CD8-positive, alpha-beta T cell (primary cell): ENCODE measurements at places on chromosomes 16 and 17.

DNA sequence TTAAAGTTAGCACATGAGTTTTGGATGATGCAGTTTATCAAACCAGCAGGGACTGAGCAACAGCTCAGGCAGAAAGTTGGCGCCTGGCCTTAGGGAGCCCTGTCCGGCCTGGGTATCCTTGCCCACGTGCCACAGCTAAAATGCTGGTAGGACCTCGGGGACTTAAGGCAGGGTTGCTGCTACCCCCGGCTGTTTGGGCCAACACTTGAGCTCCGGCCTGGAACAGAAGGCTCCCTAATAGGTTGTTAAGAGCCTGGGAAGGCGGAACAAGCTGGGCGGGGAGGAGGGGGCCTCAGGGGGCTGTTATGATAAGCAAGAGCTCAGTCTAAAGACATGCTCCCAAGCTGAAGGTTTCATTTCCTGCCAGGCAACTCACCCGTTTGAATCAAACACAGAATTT, 39.7 kb downstream of the CUEDC1 start:
- DNase-seq: no peak

GRCh38 chr16:15716694-15717447, 66.8 kb downstream of the NDE1 start:
- DNase-seq: no peak

GRCh38 chr17:41178843-41179616, 1.0 kb upstream of the KRTAP4-2 start:
- no peak for DNase-seq

DNA sequence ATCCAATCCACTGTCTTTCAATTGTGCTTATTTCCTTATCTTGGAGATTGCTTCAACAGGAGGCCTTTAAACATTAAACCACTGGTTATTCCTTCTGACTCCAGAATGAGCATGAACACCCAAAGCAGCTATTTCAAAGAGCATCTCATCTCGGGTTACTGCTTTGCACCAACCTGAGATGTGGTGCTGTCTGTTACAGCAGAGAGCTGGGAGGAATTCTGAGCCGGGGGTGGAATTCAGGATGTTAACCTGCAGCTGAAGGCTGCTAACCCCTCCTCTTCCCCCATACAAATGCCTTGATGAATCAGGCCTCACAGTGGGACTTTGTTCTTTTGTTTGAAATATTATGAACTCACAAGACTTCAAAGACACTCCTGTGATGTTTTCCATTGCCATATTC, 113.1 kb downstream of the SHISA9 start:
- DNase-seq: no peak

DNA sequence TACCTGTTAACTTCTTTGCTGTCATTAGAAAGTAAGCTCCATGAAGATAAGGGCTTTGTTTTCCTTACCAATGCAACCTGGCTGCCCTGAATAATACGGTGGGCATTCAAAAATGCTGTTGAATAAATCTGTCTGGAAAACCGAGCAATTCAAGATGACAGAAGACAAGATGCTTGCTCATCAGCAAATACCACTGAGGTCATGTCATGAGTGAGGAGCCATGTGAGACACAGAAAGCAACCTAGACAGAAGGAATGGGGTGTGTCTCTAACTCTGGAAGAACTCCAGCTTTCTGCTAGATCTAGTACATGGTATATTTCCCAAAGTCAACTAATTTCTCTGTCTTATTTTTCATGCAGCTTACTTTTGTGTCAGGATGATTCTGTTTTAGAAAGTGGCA, 64.2 kb downstream of the STH start:
- no peak for DNase-seq

DNA sequence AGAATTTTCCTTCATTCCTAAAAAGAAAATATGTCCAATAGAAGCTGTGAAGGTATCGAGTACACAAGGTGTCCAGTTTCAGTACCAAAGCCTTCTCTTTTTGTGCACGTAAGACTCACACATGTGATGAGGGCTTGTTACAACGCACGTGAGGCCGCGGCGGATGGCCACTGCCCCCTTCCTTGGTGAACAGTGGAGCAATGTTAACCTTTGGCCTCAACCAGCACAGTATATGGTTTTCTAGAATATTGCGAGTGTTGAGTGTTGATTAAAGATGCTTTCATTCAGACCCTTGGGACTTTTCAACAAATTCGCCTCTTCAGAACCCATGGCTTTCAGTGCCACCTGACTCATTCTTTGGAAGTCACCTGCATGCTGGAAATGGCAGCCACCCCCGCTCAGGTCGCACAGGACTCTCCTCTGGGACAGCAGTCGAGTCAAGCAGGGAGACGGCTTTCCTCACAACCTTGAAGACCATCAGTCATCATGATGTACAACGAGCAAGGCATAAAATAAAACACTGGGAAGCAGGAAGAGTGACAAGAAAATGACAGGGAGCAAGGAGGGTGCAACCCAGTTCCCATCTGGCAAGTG, 14.5 kb downstream of the MAP1LC3B start:
- no peak for DNase-seq

DNA sequence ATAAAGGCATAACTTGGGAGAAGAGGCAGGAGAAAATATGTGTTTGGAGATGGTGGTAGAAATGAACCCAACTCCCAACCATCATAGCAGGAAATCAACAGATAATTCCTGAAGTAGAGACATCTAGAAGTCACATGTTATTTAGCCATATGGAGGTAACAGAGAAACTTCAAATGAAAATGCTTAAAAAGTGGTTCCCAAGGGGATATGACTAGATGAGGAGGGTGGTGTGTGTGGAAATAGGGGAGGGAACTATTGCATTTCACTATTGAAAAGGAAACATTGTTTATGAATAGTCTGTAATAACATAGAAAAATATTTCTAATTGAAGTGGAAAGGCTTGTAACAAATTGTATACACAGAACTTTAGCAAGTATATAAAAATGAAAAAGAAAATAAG, 412.0 kb downstream of the SHISA9 start:
- DNase-seq: no peak

DNA sequence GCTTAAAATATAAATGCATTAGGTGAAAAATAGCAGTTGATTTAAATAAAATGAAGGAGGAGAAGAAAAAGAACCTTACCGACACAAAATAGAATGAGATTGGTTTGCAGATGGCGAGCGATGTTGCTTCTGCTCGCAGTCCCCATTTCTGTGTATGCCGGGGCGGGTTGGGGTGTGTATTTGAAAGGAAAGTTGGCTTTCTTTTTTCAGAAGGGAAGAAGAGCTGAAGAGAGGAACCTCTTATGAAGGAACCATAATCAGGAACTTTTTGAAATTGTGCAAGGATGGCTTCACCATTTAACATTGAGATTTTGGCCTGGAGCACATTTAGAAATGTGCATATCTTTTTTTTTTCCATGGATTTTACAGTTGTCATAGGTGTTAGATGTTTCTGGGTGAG, at the start of gene IGSF6:
IGSF6 (minus strand) TSS at position 156 of the 400 bp plus-strand sequence; CDS start at position 146, 10 bp downstream.
- DNase-seq: no peak

GRCh38 chr17:1060991-1061390, 64.1 kb downstream of the TIMM22 start:
- no peak for DNase-seq

DNA sequence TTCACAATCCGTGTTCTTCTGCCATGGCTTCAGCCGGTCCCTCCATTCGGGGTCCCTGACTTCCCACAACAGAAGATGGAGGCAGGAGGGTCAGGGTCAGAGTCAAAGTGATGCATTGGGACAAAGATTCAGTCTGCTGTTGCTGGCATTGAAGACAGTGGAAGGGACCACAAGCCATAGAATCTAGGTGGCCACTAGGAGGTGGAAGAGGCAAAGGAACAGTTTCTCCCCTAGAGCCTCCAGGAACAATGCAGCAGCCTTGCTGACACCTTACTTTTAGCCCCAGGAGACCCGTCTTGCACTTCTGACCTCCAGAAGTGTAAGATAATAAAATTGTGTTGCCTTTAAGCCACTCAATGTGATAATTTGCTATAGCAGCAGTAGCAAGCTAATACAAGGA, 55.9 kb downstream of the MFSD11 start:
- no peak for DNase-seq

- DNase-seq: no peak
Measured at GRCh38 chr16:9275377-9275776, 183.9 kb downstream of the HAPSTR1 start.

GRCh38 chr17:41538565-41538991, 10.5 kb upstream of the KRT19 start:
- no peak for DNase-seq

GRCh38 chr17:80889231-80890195, 102.1 kb upstream of the CHMP6 start:
- DNase-seq: peak; percentile 20

DNA sequence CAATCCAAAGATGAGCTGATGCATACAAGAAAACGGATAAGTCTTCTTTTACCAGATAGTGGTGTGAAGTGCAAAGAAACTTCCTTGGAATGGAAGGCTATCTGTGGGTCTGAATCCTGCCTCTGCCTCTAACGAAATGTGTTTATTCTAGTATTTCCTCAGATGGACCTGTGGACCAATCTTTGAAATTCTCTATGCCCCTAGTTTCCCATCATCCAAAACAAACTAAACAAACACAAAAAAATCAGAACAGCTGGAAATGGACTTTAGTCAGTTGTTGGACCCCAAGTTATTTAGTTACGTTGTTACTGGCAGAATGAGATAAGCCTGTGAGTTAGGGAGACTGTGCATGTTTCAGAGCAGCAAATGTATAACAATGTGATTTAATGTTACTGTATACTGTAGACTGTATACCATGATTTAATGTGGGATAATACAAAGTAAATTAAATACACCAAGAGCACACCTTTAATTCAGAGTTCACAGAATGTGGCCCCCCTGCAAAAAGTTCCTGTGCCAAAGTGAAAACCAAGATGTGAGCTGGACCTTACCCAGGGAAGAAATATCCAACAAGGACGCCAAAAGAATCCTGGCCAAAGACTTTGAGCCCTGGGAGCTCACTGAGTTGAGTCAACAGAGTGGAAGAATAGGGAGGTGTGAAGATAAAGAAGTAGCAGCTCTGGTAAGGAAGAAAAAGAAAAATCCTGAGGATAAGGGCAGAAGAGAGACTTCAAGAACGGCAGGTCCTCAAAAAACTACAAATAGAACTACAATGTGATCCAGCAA, 255.2 kb downstream of the CNTNAP4 start:
- no peak for DNase-seq

DNA sequence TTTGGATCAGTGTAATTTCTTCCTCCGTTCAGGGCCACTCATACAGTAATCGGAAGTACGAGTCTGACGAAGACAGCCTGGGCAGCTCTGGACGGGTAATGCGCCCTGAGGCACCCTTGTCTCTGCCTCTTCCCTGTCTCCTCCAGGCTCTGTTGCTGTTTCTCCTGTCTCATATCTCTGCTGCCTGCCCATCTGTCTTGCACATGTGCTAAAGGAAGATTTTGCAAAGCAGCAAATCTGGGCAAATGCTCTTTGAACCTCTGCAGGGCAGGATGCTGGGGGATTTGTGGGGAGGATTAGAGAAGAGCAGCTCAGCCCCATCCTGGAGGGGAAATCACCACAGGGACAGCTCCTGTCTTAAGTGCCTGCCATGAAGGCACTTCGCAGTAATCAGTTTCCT, 32.4 kb upstream of the POLR3E start:
- no peak for DNase-seq

- DNase-seq: no peak
Measured at GRCh38 chr17:41307647-41308046, 1.5 kb downstream of the KRTAP16-1 start.

- DNase-seq: no peak
Measured at GRCh38 chr16:67270931-67271338, 8.4 kb upstream of the PLEKHG4 start.

GRCh38 chr16:3696425-3697218, 20.7 kb downstream of the TRAP1 start:
- DNase-seq: no peak

GRCh38 chr17:1216217-1217088, 36.7 kb upstream of the ABR start:
- no peak for DNase-seq

- DNase-seq: no peak
Measured at GRCh38 chr17:61686113-61686512, 95.1 kb upstream of the NACA2 start.

DNA sequence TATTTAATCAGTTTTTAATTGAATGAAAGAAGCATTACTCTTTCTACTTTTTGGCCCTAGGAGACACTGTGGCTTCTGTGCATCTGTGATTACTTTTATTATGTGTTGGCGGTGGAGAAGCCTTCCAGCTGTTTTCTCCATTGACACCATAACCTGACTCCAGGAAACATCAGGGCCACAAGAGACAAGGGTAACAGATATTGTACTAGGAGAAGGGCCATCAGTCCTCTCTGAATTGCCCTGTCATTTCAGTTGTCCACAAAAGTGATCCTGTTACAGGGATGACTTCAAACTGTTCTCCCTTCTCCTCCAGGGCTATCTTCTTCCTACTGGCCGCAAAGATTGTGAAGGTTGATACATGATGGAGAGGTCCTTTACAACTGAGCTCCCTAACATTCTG, 14.6 kb downstream of the KRT39 start:
- no peak for DNase-seq

- DNase-seq: no peak
Measured at GRCh38 chr16:69709456-69710084, 16.8 kb downstream of the NQO1 start.

- DNase-seq: no peak
Measured at GRCh38 chr17:73695035-73695738, 50.9 kb upstream of the SDK2 start.

GRCh38 chr17:60743799-60744198, 66.1 kb downstream of the BCAS3 start:
- no peak for DNase-seq

DNA sequence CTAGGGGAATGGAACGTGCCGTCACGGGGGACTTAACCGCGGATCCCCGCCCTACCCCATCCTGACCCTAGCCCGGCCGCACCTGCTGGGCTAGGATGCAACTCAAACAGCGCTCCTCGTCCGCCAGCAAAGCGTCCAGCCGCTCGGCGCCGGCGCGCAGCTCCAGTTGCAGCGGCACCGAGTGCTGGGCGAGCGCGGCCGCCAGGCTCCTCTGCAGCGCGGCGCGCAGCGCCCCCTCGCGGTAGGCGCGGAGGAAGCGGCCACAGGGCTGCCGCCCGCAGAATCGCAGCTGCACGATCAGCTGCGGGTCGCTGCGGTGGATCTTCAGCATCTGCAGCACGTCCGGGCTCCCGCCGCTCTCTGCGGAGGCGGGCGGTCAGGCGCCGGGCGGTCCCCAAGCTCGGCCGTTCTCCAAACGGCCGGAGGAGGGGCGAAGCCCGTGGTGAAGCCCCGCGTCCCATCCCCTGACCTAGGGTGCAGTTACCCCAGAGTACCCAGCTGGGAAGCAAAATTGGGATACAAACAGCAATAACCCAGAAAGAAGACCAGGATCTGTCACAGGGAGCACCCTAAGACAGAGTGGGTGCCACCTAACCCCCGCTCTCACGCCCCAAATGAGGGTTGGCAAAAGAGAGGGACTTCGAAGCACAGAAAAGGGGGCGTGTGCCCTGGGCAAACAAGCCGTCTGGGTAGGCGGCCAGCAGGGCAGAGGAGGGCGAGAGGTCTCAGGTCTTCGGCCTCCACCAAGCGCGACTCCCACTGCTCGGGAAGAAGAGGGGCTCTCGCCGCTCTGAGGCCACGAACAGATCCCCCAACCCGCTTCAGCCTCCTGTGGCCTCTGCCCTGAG, 4.2 kb downstream of the TRADD start:
- peak; percentile 72 for DNase-seq
